ENCODE measurements at places on chromosomes 3 and 15.

DNA sequence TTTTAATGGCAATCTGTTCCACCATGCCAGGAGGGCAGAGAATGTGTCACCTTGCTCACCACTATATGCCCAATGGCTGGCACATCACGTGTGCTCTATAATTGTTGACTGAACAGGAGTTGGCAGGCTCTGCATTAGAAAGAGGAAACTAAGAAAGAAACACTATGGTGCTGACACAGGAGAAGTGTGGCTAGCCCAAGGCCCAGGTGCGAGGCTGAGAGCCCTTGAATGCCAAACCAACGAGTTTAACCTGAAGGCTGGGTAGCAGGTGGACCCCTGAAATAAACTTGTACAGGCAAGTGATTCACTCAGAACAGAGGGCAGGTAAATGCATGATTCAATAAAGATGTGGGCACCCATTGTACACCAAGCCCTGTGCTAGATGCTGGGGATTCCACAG lies 2.4 kb downstream of the CHCHD4 start:
- H3K27ac ChIP-seq, result no peak overlapping the region
- peaks cover 6% of the 10 kb centered on the region for H3K4me1 ChIP-seq
- no peaks in the 10 kb centered on the region for H3K27me3 ChIP-seq
- no peak for DNase-seq
- peaks cover 8% of the 10 kb centered on the region for H3K36me3 ChIP-seq

GRCh38 chr3:39814007-39814406 lies 4.6 kb downstream of the MYRIP start:
- H3K36me3 ChIP-seq, result no peaks in the 10 kb centered on the region
- no peaks in the 10 kb centered on the region for H3K4me1 ChIP-seq
- no peak for DNase-seq
- no peaks in the 10 kb centered on the region for H3K27me3 ChIP-seq
- no peak overlapping the region for H3K4me3 ChIP-seq

GRCh38 chr3:134376385-134376765 lies 2.1 kb upstream of the AMOTL2 start:
- H3K27ac ChIP-seq, result no peak overlapping the region
- no peak for DNase-seq
- peaks cover 7% of the 10 kb centered on the region for H3K4me1 ChIP-seq
- no peak overlapping the region for H3K4me3 ChIP-seq
- H3K27me3 ChIP-seq, result no peaks in the 10 kb centered on the region
- peaks cover 9% of the 10 kb centered on the region for H3K36me3 ChIP-seq

DNA sequence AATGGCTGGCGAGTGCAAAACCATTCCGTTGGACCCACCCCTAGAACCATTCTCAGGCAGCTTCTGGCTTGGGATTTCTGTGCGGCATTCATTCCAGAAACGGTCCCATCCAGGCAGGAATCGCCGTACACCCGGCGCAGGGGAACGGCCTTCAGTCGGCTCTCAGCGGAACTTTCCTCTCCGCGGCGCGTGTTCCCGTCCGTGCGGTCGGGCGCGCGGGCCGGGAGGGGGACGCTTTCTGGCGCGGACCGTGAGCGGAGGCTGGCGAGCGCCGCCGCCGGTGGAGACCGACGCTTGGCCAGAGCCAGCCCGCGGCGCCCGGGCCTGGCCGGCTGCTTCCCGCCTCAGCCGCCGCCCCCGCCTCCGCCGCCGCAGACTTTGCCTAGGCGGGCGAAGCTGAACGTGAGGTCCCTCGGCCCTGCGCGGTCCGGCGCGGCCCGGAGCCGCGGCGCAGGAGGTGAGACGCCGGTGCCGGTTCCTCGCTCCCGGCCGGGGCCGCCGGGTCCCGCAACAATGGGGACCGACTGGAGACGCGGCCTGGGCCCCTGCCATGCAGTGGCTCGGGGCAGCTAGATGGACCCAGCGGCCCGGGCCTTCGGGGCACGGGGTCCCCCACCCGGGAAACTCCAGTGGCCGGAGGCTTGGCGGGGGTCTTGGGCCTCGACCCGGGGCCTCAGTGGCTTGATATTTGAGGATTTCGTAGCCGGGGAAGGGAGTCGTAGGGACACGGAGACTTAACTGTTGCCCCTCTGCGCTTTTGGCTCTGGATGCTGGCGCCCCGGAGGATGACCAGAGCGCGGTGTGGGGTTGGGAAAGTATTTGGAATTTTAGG lies at the start of gene RAD54L2:
TSS of gene RAD54L2 (plus strand) at position 261 of the 832 bp plus-strand sequence. CDS start 51,702 bp downstream, outside the sequence.
- peak within 1 kb of the TSS; percentile 53 for H3K27ac ChIP-seq
- peaks cover 9% of the 10 kb centered on the region for H3K4me1 ChIP-seq
- no peaks in the 10 kb centered on the region for H3K36me3 ChIP-seq
- H3K27me3 ChIP-seq, result no peaks in the 10 kb centered on the region
- peak within 1 kb of the TSS; percentile 92 for H3K4me3 ChIP-seq
- peak; percentile 81 for DNase-seq

DNA sequence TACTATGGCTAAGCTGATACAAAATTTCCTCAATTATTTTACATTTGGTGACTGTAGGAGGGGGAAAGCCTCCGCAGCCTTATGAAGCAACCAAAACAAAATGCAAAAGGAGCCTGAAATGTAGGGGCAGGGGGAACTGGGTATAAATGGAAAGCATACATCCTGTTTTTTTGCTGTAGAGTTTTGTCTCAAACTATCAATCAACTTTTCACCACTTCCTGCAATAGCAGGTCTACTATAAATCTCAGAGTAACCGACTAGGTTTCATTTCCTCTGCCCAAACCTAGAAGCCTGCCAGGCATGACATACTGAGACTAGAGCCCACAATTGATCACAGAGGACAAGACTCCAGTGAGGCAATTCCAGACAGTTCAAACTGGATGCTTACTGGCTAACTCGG lies 91.3 kb downstream of the SHQ1 start:
- H3K4me1 ChIP-seq, result no peaks in the 10 kb centered on the region
- no peaks in the 10 kb centered on the region for H3K27me3 ChIP-seq
- H3K36me3 ChIP-seq, result no peaks in the 10 kb centered on the region
- no peak overlapping the region for H3K27ac ChIP-seq
- no peak overlapping the region for H3K4me3 ChIP-seq
- no peak for DNase-seq

GRCh38 chr3:64438812-64439211 lies 213.5 kb upstream of the PRICKLE2 start:
- no peaks in the 10 kb centered on the region for H3K36me3 ChIP-seq
- no peaks in the 10 kb centered on the region for H3K27me3 ChIP-seq
- no peaks in the 10 kb centered on the region for H3K4me1 ChIP-seq

GRCh38 chr15:94991718-94992117 lies 760.4 kb downstream of the MCTP2 start:
- no peak for DNase-seq
- no peaks in the 10 kb centered on the region for H3K36me3 ChIP-seq
- no peaks in the 10 kb centered on the region for H3K27me3 ChIP-seq
- H3K4me1 ChIP-seq, result no peaks in the 10 kb centered on the region
- H3K27ac ChIP-seq, result no peak overlapping the region

DNA sequence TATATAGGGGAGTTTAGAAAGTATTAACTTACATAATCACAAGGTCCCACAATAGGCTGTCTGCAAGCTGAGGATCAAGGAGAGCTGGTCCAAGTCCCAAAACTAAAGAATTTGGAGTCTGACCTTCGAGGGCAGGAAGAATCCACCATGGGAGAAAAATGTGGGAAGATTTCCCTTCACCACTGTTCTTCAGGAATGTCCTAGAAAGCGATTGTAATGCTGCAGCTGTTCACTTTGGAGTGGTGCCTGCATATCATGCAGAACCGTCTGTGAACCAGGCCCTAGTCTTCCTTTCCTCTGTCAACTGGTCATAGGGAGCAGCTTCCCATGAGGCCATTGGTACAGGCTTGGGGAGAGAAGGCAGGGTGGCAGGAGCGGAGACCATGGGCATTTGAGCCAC lies 497.9 kb upstream of the ARPP21 start:
- H3K27me3 ChIP-seq, result no peaks in the 10 kb centered on the region
- peak; percentile 54 for DNase-seq
- H3K4me3 ChIP-seq, result no peak overlapping the region
- H3K4me1 ChIP-seq, result no peaks in the 10 kb centered on the region

- H3K4me3 ChIP-seq, result no peak overlapping the region
- no peaks in the 10 kb centered on the region for H3K27me3 ChIP-seq
- H3K27ac ChIP-seq, result peak overlapping the region; percentile 3
- peaks cover 21% of the 10 kb centered on the region for H3K4me1 ChIP-seq
These were observed 344.3 kb upstream of the UMPS start for GRCh38 chr3:124385996-124386395.

- no peak overlapping the region for H3K27ac ChIP-seq
- H3K4me3 ChIP-seq, result no peak overlapping the region
- DNase-seq, result no peak
- no peaks in the 10 kb centered on the region for H3K27me3 ChIP-seq
These were observed 8.8 kb downstream of the IQCF1 start for GRCh38 chr3:51894391-51894790.

DNA sequence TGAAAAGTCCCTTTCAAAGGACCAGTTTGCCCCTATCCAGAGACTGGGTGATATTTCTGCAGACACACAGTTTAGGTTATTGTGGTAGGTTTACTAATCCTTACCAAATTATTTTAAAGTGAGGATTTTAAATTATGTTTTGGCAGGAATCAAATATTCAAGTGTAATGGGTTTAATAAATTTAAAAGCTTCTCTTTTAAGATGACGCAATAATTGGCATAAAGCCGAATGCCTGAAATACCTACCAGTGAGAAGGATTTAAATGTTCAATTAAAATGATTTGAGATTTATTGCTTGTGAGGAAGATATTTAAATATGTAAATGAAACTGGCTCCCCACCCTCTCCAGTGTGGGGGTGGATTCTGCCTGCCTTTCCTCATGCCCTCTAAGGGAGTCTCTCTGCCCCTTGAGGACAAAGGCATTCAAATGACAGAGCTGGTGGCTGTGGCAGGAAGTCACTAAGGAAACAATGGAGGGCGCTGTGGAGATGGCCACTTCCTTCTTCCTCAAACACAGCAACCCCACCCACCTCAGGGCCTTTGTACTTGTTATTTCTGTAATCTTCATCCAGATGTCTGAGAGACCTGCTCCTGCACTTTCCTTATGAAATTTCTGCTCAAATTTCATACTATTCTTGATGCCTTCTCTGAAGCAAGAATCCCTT lies 131.7 kb downstream of the TNIK start:
- H3K36me3 ChIP-seq, result no peaks in the 10 kb centered on the region
- no peak overlapping the region for H3K27ac ChIP-seq
- H3K27me3 ChIP-seq, result no peaks in the 10 kb centered on the region
- DNase-seq, result no peak
- no peak overlapping the region for H3K4me3 ChIP-seq

- H3K36me3 ChIP-seq, result no peaks in the 10 kb centered on the region
- DNase-seq, result no peak
- H3K4me3 ChIP-seq, result no peak overlapping the region
- H3K27ac ChIP-seq, result no peak overlapping the region
- H3K27me3 ChIP-seq, result no peaks in the 10 kb centered on the region
These were observed 111.8 kb upstream of the PROK2 start for GRCh38 chr3:71896751-71897150.

GRCh38 chr15:39100106-39100660 lies 480.7 kb upstream of the THBS1 start:
- no peak overlapping the region for H3K4me3 ChIP-seq
- H3K27me3 ChIP-seq, result no peaks in the 10 kb centered on the region
- peak; percentile 39 for DNase-seq
- no peaks in the 10 kb centered on the region for H3K36me3 ChIP-seq

DNA sequence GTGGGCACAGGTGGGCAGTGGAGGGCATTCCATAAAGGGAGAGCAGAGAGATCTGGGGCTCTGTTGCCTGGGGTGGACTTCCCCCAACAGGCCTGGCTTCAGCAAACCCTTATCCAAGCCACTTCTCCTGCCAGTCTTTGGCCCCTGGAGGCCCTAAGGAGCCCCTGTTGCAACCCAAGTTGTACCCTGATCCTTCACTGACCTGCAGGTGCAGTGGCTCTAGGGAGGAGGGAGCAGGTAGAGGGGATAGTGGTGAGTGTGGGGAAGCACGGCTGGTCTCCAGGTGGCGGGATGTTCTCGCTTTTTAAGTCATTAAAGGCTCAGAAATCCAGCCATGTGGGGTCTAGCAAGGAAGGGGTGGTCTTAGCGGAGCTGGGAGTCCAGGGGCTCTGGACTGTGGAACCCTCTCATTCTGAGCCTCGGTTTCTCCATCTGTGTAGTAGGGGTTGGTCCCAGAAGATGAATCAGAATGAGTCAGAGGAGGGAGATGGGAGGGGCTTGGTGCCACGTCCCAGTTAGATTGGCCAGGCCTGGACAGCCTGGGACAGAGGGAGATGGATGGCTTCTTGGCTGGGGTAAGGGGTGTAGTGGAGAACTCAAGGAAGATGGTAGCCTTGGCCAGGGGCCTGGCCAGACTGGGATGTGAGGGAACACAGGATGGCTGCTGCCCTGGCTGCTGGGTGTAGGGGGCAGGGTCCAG lies 2.6 kb downstream of the ZBTB47 start:
- no peaks in the 10 kb centered on the region for H3K36me3 ChIP-seq
- H3K4me3 ChIP-seq, result no peak overlapping the region
- no peak for DNase-seq
- H3K27me3 ChIP-seq, result no peaks in the 10 kb centered on the region

- H3K4me1 ChIP-seq, result peaks cover 4% of the 10 kb centered on the region
- no peak overlapping the region for H3K4me3 ChIP-seq
- no peak overlapping the region for H3K27ac ChIP-seq
- no peaks in the 10 kb centered on the region for H3K27me3 ChIP-seq
These were observed 92.1 kb downstream of the SLC49A4 start for GRCh38 chr3:122886946-122887345.

- no peaks in the 10 kb centered on the region for H3K36me3 ChIP-seq
- no peaks in the 10 kb centered on the region for H3K4me1 ChIP-seq
- DNase-seq, result no peak
- H3K4me3 ChIP-seq, result no peak overlapping the region
These were observed 89.7 kb upstream of the SLC4A7 start for GRCh38 chr3:27573780-27574437.

GRCh38 chr3:155938409-155938808 lies 68.0 kb downstream of the GMPS start:
- no peaks in the 10 kb centered on the region for H3K27me3 ChIP-seq
- H3K27ac ChIP-seq, result no peak overlapping the region
- no peaks in the 10 kb centered on the region for H3K4me1 ChIP-seq
- no peak for DNase-seq

DNA sequence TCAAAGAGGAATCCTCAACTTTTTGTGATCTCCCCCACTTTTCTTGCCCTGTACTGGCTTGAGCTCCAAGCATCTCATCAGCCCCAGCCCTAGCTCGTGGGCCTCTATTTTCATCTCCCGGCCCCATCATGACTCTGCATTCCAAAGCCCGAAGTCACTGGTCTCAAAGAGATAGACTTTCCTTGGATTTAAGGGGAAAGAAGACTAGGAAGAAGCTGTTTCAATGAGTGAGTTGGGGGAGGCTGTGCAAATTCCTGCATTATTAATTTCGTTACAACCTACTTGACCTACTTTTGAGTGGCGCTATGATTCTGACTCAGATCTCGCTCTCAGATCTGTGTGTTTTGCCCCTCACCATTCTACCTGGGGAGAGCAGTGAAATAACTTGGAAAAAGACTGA lies 266.6 kb upstream of the TBL1XR1 start:
- no peaks in the 10 kb centered on the region for H3K27me3 ChIP-seq
- no peak overlapping the region for H3K4me3 ChIP-seq
- H3K4me1 ChIP-seq, result peaks cover 27% of the 10 kb centered on the region
- H3K27ac ChIP-seq, result no peak overlapping the region
- no peak for DNase-seq
- H3K36me3 ChIP-seq, result no peaks in the 10 kb centered on the region

GRCh38 chr15:90871139-90871715 lies 2.8 kb downstream of the FURIN start:
- H3K4me3 ChIP-seq, result peak overlapping the region; percentile 72
- DNase-seq, result peak; percentile 49
- peak overlapping the region; percentile 45 for H3K27ac ChIP-seq
- H3K36me3 ChIP-seq, result no peaks in the 10 kb centered on the region

GRCh38 chr15:70038730-70039392 lies 58.9 kb downstream of the TLE3 start:
- no peak for DNase-seq
- no peaks in the 10 kb centered on the region for H3K36me3 ChIP-seq
